Activated CD8-positive, alpha-beta memory T cell treated with anti-CD3 and anti-CD28 coated beads, Interleukin-2, amount 50 U/mL, for 48 hours (primary cell): ENCODE measurements at places on chromosomes 12 and 14.

- no peak for DNase-seq
These were observed 1.7 kb downstream of the ERBB3 start for GRCh38 chr12:56081393-56082347.

DNA sequence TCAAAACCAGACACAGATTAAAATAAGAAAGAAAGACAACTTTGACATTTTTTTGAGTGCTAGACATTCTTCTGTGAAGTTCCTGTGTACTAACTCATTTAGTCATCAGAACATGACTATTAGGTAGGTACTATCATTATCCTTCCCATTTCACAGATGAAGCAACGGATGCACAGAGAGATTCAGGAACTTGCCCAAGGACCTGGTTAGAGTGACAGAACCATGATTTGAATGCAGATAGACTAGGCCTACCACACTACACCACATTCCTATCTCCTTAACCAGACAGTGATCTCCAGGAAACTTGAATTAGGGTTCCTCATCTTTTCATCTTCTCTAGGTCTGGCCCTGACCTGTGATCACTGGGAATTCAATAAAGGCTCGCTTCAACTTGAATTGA is 54.4 kb upstream of the MED13L start:
- no peak for DNase-seq

- no peak for DNase-seq
These were observed 93.4 kb upstream of the SLCO1C1 start for GRCh38 chr12:20601668-20602280.

DNA sequence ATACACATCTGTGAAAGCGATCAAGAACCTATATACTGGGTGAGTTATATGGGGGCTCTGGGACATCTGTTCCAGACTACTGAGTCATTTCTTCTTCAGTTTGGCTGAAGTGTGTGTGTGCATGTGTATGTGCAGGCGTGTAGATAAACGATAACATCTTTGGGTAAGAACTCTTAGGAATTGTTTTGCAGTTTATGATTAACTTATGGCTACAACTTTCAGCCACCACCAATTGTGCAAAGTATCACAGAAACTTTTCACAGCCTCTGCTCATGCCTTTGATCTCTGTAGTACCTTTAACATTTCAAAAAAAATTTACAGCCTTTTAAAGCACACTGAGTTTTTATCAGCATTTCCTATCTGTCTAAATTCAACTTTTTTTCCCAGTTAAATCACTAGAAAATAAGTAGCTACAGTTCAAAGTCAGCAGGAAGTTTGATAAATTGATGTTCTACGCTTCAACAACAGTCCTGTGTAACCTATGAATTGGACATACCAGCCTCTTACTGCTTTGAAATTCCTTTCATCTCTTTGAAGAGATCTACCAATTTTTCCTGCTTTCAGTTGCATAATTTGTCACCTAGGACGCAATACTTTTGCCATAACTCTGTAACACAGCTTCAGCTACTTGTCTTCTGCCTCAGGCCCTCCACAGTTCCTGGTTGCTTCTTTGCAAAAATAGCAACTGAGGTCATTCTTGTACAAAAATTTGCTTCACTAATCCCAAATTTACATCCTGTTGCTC is 43.0 kb downstream of the PPM1H start:
- DNase-seq, result no peak

DNA sequence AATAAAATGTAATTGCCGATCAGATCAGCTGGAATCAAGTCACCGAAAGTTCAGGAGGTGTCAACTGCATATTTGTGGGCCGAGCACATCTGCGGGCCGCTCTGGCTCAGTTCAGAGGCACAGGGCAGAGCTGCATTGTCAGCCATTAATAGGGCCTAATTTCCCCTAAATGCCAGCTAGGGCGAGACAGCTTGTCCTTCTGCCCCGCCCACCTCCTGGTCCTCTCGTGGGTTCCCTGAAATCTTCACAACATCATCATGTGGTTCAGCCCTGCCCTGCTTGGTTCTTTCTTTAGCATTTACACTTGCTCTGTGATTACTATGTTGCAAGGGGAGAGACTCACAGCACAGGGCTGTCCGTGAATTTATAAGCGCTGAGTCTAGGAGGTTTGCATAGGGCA is 148.9 kb downstream of the CHST11 start:
- no peak for DNase-seq

GRCh38 chr12:18250313-18250916 is 10.9 kb upstream of the PIK3C2G start:
- no peak for DNase-seq

GRCh38 chr12:119783787-119784186 is 93.3 kb downstream of the CIT start:
- DNase-seq, result no peak

GRCh38 chr14:89953602-89954001 is 928 bp downstream of the EFCAB11 start:
- no peak for DNase-seq

- no peak for DNase-seq
These were observed 585.5 kb downstream of the VRK1 start for GRCh38 chr14:97382616-97383226.

DNA sequence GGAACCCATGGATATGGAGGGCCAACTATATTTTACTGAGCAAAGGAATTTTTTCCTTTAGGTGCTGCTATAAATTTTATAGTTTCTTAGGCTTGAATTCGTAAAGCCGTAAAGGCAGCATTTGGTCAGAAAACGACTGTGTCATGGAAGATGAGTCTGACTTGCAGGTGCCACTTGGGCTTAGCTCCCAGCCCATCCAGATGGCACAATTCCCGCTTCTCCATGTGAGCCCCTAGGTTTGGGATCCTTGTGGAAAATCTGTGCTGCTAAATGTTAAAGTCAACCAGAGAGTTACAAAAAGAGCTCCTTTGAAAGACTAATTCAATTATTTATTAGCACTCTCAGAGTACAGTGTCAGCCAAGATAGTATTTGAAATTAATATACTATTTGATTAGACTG is 120.1 kb upstream of the NPAS3 start:
- DNase-seq, result no peak

GRCh38 chr12:20375560-20375959 is 7.2 kb downstream of the PDE3A start:
- DNase-seq, result no peak

DNA sequence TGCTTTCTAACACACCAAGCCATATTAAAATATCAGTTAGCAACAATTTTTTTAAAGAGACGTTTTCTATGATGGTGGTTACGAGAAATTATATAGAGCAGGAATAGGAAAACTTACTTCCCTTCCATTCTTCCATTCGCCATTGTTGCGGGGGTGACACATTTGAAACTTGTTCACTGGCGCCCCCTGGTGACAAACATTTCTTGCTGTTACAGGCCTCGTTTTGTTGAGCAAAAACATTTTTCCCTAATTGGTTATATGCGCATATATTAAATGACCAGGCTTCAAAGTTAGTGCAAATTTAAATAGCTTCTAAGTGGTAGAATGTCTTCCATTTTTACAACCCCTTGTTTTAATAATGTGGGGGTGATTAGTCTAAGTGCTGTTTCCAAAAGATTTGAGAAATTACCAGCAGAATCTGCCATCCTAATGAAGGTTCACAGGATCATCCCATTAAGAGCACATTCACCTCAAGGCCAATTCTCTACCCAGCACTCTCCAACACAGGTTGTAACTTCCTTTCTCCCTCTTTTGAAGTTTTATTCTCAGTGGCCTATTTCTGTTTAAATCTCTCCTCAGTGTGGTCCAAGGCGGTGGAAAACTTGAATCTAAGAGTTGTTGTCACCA is 1124.7 kb downstream of the FLRT2 start:
- peak; percentile 77 for DNase-seq

- no peak for DNase-seq
These were observed 20.5 kb downstream of the BRI3BP start for GRCh38 chr12:125013816-125014442.

GRCh38 chr14:64923015-64923414 is 8.8 kb downstream of the CHURC1 start:
- DNase-seq, result no peak

DNA sequence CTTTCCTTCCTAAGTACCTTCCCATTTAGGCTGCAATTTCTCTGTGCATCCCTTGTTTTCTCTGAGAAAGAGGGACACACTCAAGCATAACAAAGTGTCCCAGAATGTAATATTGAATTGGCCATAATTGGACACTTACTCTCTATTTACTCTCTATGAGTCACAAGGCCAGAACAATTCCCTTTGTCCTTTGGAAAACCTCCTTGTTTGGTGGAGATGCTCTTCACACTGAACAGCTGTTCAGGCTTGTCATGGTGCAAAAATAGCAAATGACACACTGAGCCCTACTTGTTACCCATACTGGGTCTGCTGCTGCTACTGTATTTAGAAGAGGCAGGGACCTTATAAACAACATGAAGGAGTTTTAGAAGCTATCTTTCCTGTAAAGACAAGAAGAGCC is 1590.5 kb upstream of the TMEM132C start:
- no peak for DNase-seq

DNA sequence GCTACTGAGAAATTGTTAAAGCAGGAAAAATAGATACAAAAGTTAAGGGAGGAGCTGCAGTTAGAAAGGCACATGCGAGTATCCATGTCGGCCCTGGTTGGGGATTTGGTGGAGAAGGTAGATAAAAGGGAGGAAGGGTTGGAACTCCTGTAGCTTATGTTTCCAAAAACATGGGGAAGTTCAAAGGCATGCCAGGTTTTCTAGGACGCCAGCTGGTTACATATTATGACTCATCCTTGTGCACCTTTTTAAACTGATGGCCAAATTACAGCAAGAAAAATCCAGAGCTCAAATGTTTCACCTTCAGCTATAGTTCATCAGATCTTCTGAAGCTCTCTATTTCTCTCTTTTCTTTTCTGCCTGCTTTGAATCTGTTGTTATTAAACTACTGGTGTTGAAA is 13.2 kb upstream of the MAP4K5 start:
- DNase-seq, result no peak

GRCh38 chr12:124650912-124651311 is 83.5 kb upstream of the NCOR2 start:
- DNase-seq, result no peak

GRCh38 chr14:70827752-70828151 is 18.4 kb upstream of the MAP3K9 start:
- DNase-seq, result no peak

GRCh38 chr14:105078294-105078693 is 13.1 kb upstream of the GPR132 start:
- no peak for DNase-seq
